NAMALWA (cell line): ENCODE measurements at places on chromosomes 6 and 20.
A peak's percentile ranks its signal among the peaks of the same experiment; 100 is the strongest.

GRCh38 chr6:136201732-136202131, 48.4 kb downstream of the MTFR2 start:
- DNase-seq = no peak

- DNase-seq = peak; percentile 55
These were observed 13.4 kb upstream of the FOXC1 start for GRCh38 chr6:1596088-1596852.

GRCh38 chr6:50654155-50654554, 59.2 kb upstream of the TFAP2D start:
- DNase-seq = no peak

DNA sequence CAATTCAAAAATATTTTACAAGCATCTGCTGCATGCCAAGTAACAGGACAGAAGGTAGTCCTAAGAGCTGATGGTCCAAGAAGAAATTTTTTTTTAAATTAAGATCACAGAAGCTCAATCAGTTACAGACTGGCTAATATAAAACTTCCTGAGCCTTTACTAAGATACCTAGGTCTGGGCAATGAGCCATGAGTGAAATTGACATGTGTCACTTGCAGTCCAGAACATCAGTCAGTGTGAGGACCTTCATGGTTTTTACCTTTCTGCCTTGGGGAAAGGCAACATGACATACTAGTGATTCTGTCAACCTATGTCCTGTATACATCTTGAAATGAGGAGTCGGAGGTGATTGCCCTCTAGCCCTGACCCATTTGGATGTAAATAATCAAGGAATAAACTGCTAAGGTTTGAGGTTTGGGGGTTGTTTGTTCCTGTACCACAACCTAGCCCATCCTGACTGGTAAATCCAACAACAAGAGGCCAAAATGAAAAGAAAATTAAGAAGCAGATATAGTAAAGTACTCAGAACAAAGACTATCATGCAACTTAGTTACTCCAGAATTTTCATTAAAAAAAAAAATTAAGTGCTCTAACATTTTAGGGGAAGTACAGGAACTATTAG, 70.0 kb downstream of the CNKSR3 start:
- no peak for DNase-seq

- no peak for DNase-seq
These were observed 831 bp downstream of the PMEPA1 start for GRCh38 chr20:57708694-57709673.

- DNase-seq = peak; percentile 95
These were observed at the start of gene HSD17B8 for GRCh38 chr6:33204415-33205190. Gene HSD17B8, plus strand, starts transcription at chr6:33204655. Its CDS starts 14 bp downstream, at chr6:33204669.

GRCh38 chr6:2179950-2180349, 65.5 kb downstream of the GMDS start:
- DNase-seq = no peak

DNA sequence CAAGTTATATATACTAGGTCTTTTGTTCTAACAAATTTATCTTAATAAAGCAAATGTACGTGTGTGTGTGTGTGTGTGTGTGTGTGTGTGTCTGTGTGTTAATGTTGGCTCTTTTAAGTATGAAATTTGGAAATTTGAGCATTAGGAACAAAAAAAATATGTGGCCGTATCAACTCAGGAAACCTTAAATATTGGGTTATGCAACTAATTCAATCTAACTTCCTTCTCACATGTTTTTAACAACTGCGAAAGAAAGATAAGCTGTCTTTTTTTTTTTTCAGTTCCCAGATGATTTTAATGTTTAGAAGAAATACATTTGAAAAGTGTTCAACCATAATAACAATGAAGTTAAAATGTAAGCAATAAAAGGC, 616.4 kb upstream of the ARID1B start:
- no peak for DNase-seq
